ENCODE measurements at places on chromosomes 13 and 19.
A peak's percentile ranks its signal among the peaks of the same experiment; 100 is the strongest.

GRCh38 chr13:80297094-80297493, 43.8 kb downstream of the SPRY2 start:
- DNase-seq, result no peak

DNA sequence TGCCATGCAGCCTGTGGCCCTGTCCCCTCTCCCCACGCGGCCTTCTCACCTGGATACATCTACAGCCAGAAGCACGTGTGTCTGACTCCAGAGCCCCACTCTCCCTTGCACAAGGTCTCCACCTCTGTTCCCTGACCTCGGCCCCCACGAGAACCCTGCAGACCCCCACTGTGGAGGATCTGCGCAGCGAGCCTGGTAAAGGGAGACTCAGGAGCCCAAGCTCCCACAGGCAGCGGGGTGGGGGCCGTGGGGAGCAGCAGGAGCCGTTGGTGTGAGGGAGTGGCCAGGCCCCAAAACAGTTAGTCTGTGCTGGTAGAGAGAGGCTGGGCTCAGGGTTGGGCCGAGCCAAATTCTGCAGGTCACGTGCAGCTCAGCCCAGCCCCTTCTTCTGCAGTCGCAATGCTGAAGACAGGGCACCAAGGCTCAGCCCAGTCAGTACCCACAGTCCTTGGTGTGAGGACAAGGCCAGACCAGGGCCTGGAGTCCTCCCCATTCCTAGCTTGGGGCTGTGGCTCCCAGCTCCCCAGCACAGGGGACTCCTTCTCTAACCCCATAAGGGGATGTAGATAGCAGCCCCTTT, 28.7 kb upstream of the SLC7A10 start:
- DNase-seq, result no peak

GRCh38 chr13:46113596-46113995, 8.8 kb upstream of the CPB2 start:
- no peak for DNase-seq

- DNase-seq, result no peak
These were observed 115.8 kb downstream of the KATNAL1 start for GRCh38 chr13:30191491-30192100.

DNA sequence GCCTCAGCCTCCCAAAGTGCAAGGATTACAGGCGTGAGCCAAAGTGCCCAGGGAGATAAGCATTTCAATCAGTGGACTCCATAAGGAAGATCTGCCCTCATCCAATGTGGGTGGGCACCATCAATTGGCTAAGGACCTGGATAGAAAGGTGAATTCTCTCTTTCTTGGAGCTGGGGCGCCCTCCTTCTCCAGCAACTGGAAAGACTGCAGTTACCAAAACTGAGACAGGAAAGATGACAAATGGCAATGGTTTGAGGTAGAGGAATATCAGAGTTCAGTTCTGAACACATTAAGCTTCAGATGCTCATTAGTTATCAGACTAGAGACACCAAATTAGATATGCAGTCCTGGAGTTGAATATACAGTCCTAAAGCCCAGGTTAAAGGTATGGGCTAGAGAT, 10.5 kb upstream of the ELF1 start:
- no peak for DNase-seq

- no peak for DNase-seq
These were observed 75.3 kb upstream of the SERP2 start for GRCh38 chr13:44298314-44298713.

GRCh38 chr13:51946163-51946669, 65.0 kb downstream of the ATP7B start:
- no peak for DNase-seq

DNA sequence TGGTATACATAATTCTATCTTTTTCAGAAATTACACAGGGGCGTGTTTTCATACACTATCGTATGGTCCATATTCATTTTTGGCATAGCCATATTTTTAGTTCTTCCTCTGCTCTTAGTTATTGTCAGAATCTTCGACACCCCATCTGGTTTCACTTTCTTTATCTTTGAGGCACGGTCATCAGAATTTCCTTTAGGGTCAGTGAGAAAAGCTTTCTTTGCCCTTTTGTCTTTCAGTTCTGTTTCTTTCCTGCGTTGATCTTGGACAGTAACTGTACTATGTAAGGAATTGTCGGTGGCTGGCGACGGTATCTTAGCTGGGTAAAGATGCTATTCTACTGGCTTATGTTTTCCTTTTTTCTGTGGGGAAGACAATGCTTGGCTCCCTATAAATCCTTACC, 10.6 kb upstream of the KIR2DL4 start:
- DNase-seq, result peak; percentile 1

- no peak for DNase-seq
These were observed 870.3 kb upstream of the MIR17HG start for GRCh38 chr13:90477216-90477615.

- DNase-seq, result no peak
These were observed 560.6 kb upstream of the SPRY2 start for GRCh38 chr13:80901530-80901929.

GRCh38 chr13:38872693-38873092, 117.9 kb downstream of the STOML3 start:
- peak; percentile 47 for DNase-seq

- DNase-seq, result no peak
These were observed 53.6 kb upstream of the C1QTNF9B start for GRCh38 chr13:23950736-23951510.

DNA sequence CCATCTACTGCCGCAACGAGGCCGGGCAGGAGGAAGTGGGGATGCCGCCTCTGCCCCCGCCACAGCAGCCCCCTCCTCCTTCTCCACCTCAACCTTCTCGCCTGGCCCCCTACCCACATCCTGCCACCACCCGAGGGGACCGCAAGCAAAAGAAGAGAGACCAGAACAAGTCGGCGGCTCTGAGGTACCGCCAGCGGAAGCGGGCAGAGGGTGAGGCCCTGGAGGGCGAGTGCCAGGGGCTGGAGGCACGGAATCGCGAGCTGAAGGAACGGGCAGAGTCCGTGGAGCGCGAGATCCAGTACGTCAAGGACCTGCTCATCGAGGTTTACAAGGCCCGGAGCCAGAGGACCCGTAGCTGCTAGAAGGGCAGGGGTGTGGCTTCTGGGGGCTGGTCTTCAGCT, 3.4 kb upstream of the NUP62 start:
- DNase-seq, result peak; percentile 63

- peak; percentile 97 for DNase-seq
These were observed 603 bp downstream of the RFX1 start for GRCh38 chr19:14005349-14006084.

- peak; percentile 0 for DNase-seq
These were observed 103.9 kb upstream of the DIAPH3 start for GRCh38 chr13:60267498-60268202.

- DNase-seq, result no peak
These were observed 780.8 kb downstream of the GPC5 start for GRCh38 chr13:92179223-92179622.

DNA sequence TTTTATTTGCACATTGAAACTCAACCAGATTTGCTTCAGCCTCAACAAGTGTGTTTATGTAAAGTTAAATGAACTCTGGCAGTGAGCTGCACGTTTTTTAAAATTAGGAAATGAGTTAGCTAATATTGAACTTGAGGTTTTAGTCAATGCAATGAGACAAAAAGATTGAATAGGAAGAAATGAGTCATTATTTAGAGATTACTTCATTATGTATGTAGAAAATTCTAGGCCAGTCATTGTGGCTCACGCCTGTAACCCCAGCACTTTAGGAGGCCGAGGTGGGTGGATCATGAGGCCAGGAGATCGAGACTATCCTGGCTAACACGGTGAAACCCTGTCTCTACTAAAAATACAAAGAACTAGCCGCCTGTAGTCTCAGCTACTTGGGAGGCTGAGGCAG, 22.8 kb upstream of the CD70 start:
- peak; percentile 69 for DNase-seq

- DNase-seq, result no peak
These were observed 663.2 kb downstream of the UQCRFS1 start for GRCh38 chr19:28549680-28550277.

DNA sequence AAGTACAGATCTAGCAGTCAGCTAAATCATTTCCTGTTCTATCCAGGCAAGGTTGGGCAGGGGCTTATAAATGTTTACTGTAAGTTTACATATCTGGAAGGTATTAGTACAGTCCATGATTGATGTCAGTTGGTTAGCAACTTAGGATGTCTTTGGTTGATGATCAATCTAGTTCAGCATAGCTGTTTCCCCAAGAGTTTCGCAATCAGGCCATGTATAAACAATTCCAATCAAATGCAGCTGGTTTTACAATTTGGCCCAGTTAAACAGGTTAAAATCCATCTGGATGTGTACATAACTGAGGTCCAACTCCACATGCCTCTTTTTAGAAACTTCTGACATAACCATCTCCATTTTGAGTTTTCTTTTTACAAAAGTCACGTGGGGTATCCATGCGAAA, 6.9 kb downstream of the ZNF221 start:
- DNase-seq, result no peak

GRCh38 chr13:28983641-28984040, 163.5 kb downstream of the MTUS2 start:
- DNase-seq, result no peak

DNA sequence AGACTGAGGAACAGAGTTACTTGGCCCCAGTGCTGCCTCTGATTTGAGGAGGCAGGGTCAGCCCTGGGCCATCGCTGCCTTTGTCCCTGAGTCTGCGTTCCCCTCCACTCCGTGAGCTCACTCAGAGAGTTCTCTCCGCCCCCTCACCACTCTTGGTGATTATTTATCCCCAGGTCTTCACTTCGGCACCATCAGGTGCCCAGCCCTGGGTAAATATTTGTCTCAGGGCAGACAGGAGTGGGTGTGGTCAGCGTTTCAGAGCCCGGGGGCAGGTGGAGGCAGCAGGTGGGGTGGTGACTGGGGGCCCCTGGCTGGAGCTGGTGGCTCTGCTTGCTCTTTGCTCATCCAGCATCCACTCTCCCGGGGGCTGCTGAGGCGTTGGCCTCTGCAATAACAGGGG, 20.6 kb downstream of the PPP1R37 start:
- no peak for DNase-seq

- DNase-seq, result no peak
These were observed 41.9 kb upstream of the POSTN start for GRCh38 chr13:37640499-37640898.

DNA sequence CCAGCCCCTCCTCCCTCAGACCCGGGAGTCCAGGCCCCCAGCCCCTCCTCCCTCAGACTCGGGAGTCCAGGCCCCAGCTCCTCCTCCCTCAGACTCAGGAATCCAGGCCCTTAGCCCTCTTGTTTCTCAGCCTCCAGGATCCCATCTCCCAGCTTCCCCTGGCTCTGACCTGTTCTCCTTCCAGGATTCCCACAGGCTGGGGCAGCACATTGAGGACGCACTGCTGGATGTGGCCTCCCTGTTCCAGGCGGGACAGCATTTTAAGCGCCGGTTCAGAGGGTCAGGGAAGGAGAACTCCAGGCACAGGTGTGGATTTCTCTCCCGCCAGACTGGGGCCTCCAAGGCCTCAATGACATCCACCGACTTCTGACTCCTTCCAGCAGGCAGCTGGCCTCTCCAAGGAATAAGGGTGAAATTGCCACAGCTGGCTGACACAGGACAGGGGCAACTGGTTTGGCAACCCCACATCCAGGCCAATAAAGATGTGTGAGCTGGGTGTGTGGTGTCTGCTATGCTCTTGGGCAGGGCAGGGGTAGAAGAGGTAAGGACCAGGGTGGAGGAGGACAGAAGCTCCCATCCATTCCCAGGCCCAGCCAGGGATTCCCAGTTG, 22.4 kb downstream of the CPT1C start:
- no peak for DNase-seq

DNA sequence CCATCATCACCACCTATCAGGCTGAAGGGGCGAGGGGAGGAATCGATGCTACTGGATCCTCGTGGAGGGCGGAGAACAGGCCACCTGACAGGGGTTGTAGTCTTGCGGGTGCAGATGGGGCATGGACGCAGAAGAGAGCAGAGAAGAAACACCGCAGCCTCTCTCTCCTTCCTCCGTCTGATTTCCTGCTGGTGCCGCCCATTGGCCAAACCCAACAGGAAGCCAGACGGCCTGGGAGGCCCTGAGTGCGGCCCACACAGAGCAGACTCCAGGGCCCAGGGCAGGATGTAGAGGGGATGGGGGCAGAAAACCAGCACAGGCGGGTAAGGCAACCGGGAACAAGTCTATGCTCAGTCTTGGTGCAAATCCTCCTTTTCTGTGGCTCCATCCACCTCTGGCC, 15.4 kb downstream of the CEBPA start:
- DNase-seq, result peak; percentile 50

GRCh38 chr19:51372021-51372648, 319 bp downstream of the NKG7 start:
- no peak for DNase-seq

DNA sequence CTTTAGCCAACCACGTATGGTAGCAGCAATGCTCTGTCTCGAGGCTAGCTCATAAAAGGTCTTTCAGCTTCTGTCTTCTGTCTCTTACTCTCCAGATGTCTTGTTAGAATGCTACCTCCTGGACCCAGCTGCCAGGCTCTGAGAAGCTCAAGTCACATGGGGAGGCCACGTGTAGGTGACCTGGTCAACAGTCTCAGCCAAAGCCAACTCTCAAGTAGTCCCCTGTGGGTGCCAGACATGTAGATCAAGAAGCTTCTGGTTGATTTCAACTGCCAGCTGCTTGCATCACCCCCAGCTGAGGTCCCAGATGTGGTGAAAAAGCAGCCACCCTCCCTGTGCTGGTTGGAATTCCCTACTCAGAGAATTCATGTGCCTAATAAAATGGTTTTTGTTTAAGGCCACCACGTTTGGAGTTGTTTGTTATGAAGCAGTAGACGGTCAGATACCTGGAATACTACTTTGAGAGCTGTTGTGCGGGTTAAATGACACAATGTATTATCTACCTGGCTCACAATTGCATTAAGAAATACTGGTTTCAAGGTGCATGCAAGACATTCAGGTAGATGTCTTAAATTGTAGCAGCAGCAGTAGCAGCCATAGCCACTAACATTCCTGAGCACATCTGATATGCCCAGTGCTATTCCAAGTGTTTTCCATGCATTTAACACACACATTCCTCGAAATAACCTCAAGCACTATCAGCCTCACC, 131.0 kb upstream of the RFC3 start:
- DNase-seq, result no peak

- DNase-seq, result no peak
These were observed 37.9 kb downstream of the SOX1 start for GRCh38 chr13:112104881-112105234.

- no peak for DNase-seq
These were observed 17.7 kb downstream of the PLEKHF1 start for GRCh38 chr19:29683009-29683408.

DNA sequence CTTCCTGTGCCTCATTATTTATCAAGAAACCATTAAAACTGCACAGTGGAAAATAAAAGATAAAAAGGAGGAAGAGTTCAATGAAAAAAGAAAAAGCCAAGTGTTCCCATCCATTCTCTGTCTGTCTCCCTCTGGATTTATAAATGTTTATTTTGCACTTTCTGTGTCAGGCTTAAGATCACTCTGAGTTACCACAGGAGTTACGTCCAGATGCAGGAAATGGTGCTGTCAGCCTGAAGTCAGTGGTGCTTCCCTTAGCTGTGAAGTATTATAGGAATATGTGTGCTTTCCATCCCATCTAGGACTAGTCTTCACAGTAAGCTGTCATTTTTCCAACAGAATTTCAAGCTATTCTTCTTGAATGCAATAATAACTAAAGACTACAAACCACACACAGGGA, 420.2 kb downstream of the KCTD12 start:
- no peak for DNase-seq

All from activated CD4-positive, alpha-beta T cell treated with anti-CD3 and anti-CD28 coated beads, Interleukin-2, Interleukin-6, amounts not matched to agents 100 ng/mL and 50 ng/mL, durations not matched to agents 16 hours and 8 hours (primary cell).